ENCODE measurements at places on chromosomes 2 and 18.

DNA sequence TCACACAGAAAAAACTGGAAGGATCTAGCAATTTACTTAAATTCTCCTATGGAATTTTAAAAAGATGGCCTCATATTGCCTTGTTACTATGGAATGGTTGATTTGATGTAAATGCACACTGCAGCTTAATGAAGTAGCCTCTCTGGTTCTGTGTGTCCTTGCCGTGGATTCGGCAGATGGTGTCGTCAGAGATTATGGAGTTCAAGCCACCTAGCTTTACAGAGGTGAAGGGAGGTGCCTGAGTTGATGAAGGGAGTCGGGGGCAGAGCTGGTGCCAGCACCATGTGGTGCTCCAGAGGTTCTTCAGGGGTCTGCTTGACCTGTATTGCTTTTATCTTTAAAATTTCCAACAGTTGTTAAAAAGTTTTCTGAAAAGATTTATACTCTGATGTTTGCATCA lies 48.8 kb downstream of the ASAP2 start:
- DNase-seq = no peak

DNA sequence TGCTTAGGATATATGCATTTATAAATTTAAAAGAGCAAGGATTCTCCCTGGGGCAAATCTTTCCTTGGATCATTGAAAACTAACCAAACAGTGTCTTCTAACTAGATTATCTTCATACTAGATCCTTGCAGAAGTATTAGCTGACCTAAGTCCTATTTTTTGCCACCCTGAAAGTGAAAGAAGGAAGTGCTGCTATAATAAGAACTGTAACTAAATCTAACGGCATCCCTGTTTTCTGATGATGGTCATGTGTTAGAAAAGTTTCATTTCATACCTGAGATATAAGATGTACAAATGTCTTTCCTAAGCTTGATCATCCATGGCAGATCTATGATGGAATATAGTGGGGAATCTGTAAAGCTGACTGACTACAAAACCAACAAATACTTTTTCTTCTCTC lies 102.7 kb downstream of the MAP2 start:
- DNase-seq = no peak

GRCh38 chr2:42336361-42336965 lies 24.6 kb downstream of the COX7A2L start:
- no peak for DNase-seq

GRCh38 chr18:53911200-53911599 lies 313.3 kb downstream of the MBD2 start:
- DNase-seq = no peak

- DNase-seq = no peak
These were observed 4.7 kb downstream of the EPG5 start for GRCh38 chr18:45962461-45962860.

DNA sequence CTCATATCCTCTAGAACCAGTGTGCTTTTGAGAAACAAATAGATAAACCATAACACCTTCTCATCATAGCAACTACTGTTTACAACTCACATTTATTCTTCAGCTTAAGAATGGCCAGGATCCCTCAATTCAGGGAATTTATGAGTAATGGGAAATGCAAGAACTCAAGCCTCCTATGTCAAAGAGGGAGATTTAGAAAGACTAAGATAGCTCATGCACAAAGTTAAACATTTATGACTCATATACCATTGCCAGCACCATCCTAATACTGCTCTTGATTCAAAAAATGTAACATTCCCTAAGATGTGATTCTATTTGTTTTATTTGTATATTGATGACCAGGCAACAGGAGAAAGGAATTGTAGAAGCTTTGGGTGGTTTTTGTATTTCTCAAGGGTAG lies 172.8 kb downstream of the CYP26B1 start:
- DNase-seq = no peak

DNA sequence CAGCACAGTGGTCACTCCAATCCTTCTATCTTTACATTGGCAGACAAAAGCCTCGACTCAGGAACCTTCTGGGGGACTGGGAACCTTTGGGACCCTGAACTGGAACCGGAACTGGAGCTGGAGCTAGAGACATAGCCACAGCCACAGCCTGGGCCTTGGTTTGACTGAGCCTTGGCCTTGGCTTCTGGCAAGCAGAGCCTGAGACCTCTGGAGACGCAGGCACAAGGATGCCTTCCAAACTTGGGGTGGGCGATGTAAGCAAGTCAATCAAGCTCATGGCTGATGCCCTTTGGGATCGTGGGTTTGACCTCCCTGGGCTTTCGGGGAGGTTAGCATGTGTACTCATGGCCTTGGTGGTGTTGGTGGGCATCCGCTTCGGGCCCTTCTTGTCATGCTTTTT lies 619.3 kb downstream of the MBD2 start:
- no peak for DNase-seq

- DNase-seq = no peak
These were observed 9.7 kb downstream of the RAB11FIP5 start for GRCh38 chr2:73103018-73103542.

DNA sequence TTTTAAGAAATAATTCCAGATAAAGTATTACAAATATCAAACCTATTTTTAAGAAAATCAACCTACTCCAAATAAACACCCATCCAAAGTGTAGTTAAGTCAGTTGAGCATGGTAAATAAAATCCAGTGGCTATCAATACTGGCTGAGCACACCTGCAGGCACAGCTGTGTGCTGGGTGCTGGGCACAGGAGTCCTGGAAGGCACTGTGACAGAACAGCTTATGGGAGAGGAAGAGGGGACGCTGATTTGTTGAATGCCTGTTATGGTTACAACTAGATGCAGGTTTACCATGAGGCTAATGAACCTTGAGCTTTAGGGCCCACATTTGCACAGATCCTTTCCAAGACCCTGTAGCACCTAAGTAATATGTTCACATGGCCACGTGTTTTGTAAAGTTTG lies 202.7 kb downstream of the MTX2 start:
- no peak for DNase-seq

GRCh38 chr2:46521215-46521683 lies 41.9 kb downstream of the TMEM247 start:
- DNase-seq = no peak

- DNase-seq = no peak
These were observed 83.6 kb downstream of the CCDC138 start for GRCh38 chr2:108870069-108870644.

DNA sequence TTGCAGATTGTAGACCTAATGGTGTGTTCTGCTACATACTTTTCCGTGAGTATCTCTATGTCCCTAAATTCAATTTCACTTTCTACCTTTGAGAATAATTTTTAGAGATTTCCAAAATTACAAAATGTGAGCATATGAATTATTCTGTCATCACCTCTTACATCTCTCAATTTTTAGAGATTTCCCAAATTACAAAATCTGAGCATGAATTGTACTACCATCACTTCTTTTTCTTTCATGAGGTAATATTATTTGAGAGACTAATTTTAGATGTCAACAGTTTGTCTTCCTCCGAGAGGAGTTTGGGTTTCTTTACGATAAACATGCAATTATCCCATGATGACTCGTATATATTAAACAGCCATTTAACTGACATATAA lies 32.1 kb downstream of the INSIG2 start:
- no peak for DNase-seq

DNA sequence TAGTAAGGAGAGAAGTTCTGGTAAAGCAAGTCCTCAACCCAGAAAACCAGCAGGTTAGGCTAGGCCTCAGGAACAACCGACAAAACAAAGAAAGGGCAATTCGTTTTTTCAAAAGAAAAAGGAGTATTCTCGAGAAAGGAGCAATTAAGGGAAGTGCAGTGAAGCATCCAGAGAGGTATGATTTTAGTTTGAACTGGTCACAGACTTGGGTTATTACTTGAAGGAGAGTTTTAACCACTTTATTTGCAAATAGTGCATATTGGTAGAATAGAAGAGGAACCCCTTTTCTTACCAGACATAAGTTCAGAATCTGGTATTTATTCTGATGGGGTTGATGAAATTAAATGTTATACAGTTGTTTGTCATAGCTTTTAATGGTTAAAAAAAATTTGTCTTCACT lies 110.0 kb upstream of the GCFC2 start:
- DNase-seq = no peak

DNA sequence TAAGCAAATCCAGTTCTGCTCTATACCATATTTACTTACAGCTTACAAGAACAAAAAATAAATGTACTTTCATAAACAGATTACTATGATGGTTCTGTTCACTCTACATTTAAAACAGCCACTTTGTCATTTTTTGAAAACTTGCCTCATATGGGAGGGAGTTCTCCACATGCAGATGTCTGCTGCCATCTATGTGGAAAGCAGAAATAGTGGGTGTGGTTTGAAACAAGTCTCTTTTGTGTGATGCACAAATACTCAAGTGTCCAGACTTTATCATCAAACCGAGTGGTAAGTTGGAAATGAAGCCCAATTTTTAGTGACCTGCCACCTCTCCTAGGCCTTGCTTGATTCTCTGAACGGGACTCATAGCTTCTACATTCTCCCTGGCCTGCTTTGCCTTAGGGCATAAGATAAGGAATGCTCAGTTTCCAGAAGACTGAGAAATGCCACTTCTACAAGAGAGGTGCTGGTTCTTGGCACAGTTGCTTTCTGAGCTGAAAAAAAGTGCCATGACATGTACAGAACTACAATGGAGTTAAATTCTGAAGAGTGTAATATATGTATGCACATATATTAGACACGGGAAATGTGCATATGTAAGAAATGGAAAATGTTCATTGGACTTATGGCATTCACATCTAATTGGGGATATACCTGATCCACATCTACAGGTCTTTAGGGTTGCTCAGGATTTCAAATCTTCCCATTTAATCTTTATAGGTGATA lies 221.0 kb downstream of the SLC8A1 start:
- DNase-seq = no peak

DNA sequence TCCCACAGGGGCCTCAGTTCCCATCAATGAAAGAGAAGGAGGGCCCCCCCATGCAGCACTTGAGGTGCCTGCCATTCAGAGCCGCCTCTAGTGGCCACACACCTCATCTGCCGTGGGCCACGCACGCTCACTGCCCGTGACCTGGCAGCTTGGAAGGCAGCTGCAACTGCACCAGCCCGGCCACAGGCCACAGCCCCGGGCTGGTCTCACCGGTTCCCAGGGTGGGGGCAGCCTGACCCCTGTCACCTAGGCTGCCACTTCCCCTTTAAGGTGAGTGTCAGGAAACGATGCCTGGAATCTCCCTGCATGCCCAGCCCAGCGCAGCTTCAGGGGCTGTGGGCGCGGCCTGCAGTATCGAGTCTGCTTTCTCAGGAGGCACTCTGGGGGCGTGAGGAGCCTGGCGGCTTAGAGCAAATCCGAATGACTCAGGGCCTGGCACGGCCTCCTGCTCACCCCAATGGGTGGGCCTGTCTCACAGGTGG lies 2.6 kb downstream of the MAB21L4 start:
- DNase-seq = peak; percentile 48

DNA sequence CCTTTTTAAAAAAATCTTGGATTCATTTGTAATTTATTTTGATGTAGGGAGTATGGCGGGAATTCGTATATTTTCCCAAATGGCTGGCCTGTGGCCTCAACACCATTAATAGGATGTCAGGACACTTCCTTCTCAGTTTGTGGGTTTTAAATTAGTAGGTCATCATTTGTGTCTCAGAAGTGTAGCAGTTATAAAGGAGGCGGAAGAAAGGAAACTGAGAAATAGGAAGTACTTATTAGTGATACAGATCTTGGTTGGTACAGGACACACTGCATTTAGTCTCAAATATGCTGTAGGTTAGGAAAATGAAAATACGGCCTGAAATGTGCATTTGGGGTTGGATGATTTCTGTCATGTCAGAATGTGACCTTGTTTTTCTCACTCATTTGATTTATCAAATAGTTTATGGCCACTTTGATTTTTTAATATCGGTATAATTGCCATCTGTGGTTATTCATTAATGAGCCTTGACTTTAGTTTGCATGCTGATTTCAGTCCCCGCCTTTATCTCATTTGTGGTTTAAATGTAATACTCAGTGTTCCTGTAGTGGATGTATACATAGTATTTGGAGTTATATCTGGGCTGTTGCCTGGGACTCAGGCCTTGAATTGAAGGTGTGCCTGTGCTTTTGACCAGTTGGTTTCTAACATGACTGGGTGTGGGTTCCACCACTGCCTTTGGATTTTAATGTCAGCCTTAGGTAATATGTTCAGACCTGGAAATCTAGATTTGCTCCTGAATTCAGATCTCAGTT lies 31.4 kb downstream of the ZCCHC2 start:
- no peak for DNase-seq

DNA sequence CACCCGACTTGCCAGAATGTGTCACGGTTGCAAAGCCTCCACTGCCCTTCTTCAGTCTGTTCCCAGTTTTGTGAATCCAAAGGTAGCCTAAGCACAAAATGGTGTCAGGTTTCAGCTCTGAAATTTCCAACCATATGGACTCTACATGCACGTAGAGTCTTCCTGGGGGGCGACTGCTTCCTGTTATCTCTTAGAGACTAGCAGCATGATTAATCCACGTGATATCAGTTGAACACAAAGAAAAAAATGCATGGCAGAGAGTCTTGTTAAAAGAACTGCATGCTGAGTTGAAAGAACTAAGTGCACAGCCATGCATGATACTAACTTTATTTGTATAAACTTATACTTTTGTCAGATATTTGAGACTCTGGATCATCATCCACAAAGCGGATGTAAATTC lies 404.4 kb downstream of the SOCS6 start:
- no peak for DNase-seq

DNA sequence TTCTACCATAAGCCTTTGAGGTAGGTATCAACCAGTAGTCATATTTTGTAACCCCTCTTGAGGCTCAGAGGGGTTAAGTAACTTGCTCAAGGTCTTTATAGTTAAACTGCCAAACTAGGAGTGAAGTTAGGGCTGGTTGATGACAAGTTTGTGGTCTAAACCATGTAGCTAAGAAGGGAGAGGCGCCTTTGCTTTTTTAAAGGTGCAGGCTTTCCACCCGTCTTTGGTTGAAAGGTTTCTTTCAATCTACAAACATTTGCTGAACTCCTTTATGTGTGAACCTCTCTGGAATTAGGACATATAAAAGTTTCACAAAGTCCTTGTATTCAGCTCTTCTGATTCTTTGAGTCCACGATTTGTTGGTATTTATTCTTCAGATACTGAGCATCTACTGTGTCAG lies 2.4 kb upstream of the MTA3 start:
- DNase-seq = no peak

GRCh38 chr2:25079050-25079635 lies 37.3 kb downstream of the EFR3B start:
- no peak for DNase-seq

DNA sequence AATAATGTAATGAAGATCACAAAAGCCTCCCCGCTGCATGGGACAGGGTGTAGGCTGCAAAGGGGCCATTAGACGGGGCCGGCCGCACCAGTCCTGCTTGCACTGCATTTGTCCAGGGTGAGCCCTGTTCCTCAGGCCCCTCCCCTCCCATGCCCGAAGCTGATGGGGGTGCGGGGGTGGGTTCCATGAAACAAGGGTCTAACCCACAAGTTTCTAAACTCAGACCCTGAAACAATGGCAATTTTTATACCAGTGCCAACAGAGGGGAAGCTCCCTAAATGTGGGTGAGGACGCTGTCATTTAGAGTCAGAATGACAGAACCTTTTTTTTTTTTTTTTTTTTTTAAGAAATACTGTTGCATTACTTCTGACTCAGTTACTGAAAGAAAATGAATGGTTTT lies 39.7 kb downstream of the HS6ST1 start:
- DNase-seq = no peak

- peak; percentile 64 for DNase-seq
These were observed at the start of gene CXCR4 for GRCh38 chr2:136117909-136118818. Gene CXCR4, minus strand, starts transcription at chr2:136118149. Its CDS starts 89 bp downstream, at chr2:136118060.

Data from stimulated activated CD8-positive, alpha-beta memory T cell treated with anti-CD3 and anti-CD28 coated beads, Interleukin-4, amount 100 ng/mL, for 4 hours (primary cell).